ENCODE measurements at places on chromosomes 12 and 14.

GRCh38 chr12:29071099-29071498 lies 78.0 kb upstream of the FAR2 start:
- DNase-seq, result no peak

GRCh38 chr14:70700955-70701585 lies 59.4 kb downstream of the TTC9 start:
- no peak for DNase-seq

DNA sequence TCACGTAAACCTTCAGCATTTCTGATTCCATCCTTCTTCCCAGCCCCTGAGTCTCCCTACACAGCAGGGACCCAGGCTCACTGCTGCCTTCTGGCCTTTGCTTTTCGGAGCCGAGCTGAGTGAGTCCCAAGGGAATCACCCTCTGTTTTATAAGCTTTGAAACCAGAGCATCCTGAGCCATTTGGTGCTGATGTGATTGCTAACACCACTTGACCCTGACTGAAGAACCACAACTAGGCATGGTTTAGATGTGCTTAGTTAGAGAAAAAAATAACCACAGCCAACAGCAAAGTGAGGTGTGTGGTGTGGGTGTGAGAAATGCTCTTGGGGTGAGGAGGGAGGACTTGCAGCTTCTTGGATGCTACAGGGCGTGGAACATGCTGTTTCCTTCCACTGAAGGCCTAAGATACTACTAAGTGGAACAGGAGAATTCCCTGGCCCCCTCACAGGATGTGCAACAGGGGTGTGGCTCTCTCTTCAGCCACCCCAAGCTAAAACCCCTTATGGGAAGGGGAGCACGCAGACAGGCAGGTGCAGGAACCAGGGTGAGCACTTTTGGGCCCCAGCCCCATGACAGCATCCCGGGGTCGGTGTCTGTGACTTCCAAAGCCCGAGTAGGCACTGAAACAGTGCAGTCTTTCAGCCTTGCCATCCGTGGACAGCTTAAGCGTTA lies at the start of gene TC2N:
TSS of gene TC2N (minus strand) at position 221 of the 673 bp plus-strand sequence. CDS start 53,767 bp downstream, outside the sequence.
- no peak for DNase-seq

- DNase-seq, result no peak
Measured at GRCh38 chr12:75996861-75997447, 34.6 kb downstream of the PHLDA1 start.

- DNase-seq, result no peak
Measured at GRCh38 chr14:77204459-77204771, 22.8 kb downstream of the TMEM63C start.

DNA sequence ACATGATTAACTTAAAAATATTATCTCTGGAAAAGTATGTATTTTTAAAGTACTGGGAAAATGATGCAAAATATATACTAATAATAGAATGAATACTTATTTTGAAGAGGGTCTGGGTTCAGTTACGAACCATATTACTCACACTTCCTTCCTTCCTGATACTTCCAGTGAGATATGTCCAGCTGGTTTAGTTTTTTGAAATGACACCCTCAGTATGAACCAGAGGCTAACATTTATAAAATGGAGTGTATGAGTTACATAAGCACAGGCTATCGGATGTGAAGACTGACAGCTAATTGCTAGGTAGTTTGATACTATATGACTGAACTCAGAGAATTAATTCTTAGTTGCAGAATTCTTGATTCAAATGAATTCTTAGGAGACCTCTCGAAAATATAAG lies 122.9 kb downstream of the OTOGL start:
- no peak for DNase-seq

DNA sequence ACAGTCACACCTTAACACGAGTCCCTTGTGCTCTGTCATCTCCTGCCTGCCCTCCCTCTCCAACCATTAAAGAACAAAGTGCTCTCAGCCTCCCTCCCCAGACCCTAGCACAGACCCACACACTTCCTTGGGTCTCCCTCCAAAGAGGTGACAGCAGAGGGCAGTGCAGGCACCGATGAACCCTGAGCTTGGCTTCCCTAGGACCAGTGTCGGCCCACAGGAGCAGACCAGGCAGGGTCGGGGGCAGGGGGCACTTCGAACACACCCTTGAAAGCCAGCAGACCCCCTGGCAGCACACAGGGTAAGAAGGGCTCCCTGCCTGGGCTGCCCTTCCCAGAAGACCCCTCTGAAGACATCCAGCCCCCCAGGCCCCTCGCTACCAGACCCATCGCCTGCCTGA lies 7.0 kb downstream of the CDK2AP1 start:
- DNase-seq, result peak; percentile 38

GRCh38 chr12:10562306-10562933 lies 51.0 kb downstream of the MAGOHB start:
- peak; percentile 57 for DNase-seq

DNA sequence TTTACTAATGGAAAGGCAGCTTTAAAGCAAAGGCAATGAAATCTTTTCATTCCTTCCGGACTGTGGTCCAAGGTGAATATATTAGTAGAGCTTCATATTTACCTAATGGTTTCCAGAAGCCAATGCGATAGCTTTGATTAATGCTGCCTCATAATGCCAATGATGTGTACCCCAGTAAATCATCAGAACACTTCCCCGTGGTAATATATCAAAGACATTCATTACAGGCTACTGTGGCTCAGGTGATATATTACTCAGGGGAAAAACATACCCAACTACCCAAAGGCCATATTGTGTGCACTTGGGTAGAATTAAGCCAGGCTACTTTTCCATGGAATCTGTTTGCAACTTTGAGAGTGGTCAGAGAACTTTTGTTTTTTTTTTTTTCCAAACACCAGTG lies 69.4 kb upstream of the DACT1 start:
- no peak for DNase-seq

DNA sequence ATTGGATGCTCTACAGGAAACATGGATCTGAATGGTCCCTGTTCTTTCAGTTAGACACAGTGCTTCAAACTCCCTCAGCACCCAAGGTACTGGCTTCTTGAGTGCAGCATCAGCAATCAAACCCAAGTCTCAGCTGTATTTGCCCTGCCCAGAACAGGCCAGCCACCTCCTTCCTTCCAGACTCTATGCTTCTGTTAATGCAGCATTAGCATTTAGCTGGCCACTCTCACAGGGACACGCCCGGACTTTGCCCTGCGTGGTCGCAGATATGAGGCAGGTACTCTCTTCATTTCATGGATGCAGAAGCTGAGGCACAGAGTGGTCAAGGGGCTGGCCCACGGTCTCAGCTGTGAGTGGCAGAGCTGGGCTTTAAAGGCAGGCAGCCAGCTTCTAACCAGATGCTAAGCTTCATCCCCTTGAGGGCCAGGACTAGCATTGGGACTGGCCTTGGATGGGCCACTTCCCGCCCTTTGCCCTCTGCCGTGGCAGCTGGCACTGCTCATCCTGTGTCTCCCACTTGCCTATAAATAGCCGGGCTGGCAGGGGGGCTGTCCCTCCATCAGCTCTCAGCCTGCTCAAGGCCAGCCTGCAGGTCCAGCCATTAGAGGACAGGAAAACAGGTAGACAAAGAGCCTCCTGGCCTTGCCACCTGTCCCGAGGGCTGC lies 1.5 kb upstream of the SLC25A47 start:
- no peak for DNase-seq

DNA sequence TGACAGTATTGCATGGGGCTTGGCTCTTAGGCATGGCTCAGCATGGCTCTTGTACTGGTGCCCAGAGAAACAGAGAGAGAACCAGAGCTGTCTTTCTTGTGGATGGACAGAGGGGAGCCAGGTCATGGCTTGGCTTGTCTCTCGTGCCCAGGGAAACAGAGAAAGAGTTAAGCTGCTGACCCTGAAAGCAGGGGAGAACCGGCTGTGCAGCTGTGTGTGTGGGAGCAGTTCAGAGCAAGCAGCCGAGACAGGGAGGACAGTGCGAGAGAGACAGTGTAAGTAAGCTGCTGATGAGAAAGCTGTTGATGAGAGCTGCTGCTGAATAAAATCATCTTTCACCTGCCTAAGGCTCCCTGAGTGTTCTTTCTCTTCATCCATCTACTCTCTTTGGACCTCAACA lies 61.3 kb upstream of the DDHD1 start:
- no peak for DNase-seq

DNA sequence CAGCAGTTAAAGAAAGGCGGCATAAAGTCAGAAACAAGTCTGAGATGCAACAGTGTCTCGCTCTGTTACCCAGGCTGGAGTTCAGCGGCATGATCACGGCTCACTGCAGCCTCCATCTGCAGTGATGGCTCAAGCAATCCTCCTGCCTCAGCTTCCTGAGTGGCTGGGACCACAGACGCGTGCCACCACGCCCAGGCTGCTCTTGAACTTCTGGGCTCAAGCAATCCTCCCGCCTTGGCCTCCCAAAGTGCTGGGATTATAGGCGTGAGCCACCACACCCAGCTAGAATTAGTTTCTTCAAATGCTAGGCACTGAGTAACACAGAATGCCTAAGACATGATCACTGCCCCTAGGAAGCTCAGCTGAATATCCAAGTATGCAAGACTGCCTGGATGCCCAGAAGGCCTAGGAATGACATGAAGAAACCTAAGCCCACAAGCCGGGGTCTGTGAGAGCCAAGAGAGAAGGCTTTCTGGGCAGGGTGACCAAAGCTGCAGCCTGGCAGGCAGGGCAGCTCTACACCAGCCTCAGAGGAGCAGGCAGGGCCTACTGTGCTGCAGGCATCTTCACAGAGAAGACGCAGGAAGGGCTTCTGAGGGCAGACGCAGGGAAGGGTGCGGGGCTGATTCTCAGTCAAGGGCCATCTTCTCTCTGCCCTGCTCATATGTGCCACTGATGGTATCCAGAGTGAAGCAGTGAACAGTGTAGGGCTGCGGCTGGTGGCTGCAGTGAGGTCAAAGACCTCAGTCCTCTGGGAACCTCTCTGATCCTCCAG lies 4.3 kb upstream of the PPP2R5C start:
- no peak for DNase-seq

- no peak for DNase-seq
Measured at GRCh38 chr14:30587141-30587540, 28.2 kb downstream of the G2E3 start.

DNA sequence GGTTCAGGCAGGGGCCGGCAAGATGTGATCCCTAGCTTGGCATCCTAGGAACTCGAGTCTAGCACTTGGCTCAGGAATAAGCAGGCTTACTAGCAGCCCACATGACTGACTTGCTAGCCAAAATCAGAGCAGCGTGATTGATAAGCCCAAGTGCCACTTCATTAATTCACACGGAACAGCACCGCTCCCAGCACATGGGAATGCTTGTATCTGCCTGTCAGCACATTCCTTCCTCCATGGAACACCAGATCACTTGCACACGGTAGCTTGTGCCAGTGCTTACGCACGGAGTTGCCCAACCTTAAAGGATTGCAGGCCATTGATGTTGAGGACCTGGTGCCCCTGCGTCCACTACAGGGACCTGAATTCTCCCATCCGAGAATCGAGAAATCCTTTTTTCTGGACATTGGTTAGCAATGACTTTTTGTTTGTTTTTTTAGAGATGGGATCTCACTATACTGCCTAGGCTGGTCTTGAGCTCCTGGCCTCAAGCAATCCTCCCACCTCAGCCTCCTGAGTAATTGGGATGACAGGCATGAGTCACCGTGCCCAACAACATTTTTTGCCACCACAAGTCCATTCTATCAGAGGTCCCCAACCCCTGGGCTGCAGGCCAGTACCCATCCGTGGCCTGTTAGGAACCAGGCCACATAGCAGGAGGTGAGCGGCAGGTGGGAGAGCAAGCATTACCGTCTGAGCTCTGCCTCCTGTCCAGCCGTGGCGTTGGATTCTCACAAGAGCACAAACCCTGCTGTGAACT lies 30.6 kb upstream of the TSPAN9 start:
- no peak for DNase-seq

- peak; percentile 51 for DNase-seq
Measured at GRCh38 chr12:94208622-94208966, 60.2 kb downstream of the PLXNC1 start.

DNA sequence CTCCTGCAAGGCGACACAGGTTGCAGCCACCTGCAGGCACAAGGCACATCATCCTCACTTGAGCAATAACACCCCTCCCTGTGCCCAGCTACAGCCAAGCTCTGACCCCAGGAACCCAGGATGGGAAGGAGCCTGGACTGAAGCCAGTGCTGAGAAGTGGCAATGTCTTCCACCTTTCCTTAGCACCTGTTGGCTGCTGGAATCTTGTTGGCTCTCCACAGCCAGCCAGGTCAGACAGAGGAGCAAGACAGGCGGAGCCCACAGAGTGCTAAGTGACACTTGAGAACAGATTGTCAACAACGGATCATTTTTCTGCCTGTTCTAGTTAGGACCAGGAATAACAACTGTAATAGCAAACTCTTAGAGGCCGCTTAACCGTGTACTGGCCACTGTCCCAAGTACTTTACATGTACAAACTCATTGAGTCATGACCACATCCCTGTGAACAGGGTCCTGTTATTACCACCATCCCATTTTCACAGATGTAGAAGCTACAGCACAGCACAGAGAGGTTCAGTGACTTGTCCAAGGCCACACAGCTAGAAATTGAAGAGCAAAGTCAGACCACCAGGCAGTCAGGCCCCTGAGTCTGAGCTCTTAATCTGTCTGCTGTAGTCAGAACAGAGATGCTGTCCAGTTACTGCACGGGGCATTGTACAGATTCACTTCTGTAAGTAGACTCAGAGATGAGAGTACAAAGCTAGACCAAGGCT lies 45.6 kb downstream of the RNFT2 start:
- DNase-seq, result no peak

DNA sequence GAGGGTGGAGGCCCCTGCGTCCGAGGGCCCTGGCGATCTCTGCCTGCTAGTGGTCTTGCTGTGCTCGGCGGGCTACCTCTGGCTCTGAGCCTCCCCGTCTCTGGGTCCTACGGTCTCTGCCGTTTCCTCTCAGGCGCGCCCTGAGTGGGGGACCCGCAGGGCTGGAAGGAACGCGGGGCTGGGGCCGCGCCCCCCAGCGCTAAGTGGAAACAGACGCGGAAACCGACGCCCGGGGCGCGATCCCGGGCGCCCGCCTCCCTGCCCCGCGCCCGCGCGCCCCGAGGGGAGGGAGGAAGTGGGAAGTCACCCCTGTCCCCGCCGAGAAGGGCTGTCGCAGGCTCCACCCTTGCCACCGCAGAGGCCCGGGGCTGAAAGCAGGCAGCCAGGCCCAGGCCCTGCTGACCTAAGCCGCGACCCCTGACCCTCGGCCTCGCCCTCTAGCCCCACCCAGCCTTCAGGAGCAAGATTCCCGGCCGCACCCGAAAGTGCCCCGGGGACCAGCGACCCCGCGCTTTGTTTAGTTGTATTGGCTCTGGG lies 831 bp downstream of the CRIP1 start:
- peak; percentile 22 for DNase-seq

DNA sequence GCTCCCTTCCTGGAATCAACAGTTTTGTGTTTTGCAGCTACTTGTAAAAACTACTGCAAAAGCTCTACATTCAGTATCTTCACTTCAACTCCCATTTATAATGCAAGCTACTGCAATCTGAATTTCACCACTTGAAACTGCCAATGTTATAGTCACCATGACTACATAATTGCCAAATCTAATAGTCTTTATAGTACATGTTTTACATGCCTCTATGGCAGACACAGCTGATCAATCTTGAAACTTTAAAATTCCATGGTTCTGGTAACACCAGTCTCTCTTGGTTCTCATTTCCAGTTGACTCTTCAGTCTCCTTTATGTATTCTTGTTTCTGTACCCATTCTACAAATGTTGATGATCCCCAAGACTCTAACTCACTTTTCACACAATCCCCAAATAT lies 185.9 kb downstream of the MED13L start:
- no peak for DNase-seq

- DNase-seq, result no peak
Measured at GRCh38 chr12:88307961-88308360, 165.9 kb downstream of the TMTC3 start.
